ENCODE measurements at places on chromosomes 4 and X.
A peak's percentile ranks its signal among the peaks of the same experiment; 100 is the strongest.

GRCh38 chr4:139901531-139902320, 236.1 kb downstream of the MGST2 start:
- peaks cover 35% of the 10 kb centered on the region for H3K4me1 ChIP-seq
- H3K36me3 ChIP-seq, result peaks cover 16% of the 10 kb centered on the region
- H3K27ac ChIP-seq, result peak overlapping the region; percentile 86
- no peak for DNase-seq
- H3K4me3 ChIP-seq, result no peak overlapping the region

- H3K36me3 ChIP-seq, result peaks cover 1% of the 10 kb centered on the region
- H3K4me3 ChIP-seq, result no peak overlapping the region
- no peak for DNase-seq
- H3K4me1 ChIP-seq, result peaks cover 28% of the 10 kb centered on the region
- H3K27ac ChIP-seq, result no peak overlapping the region
These were observed 38.7 kb downstream of the COL25A1 start for GRCh38 chr4:109263721-109264120.

GRCh38 chr4:85909851-85910250, 434.9 kb downstream of the ARHGAP24 start:
- H3K27me3 ChIP-seq, result no peaks in the 10 kb centered on the region
- peak overlapping the region; percentile 30 for H3K27ac ChIP-seq
- H3K4me1 ChIP-seq, result peaks cover 12% of the 10 kb centered on the region
- no peaks in the 10 kb centered on the region for H3K36me3 ChIP-seq

- no peak for DNase-seq
- H3K4me3 ChIP-seq, result no peak overlapping the region
- no peaks in the 10 kb centered on the region for H3K36me3 ChIP-seq
- H3K4me1 ChIP-seq, result no peaks in the 10 kb centered on the region
These were observed 227.7 kb downstream of the DLG3 start for GRCh38 chrX:70672326-70672725.

DNA sequence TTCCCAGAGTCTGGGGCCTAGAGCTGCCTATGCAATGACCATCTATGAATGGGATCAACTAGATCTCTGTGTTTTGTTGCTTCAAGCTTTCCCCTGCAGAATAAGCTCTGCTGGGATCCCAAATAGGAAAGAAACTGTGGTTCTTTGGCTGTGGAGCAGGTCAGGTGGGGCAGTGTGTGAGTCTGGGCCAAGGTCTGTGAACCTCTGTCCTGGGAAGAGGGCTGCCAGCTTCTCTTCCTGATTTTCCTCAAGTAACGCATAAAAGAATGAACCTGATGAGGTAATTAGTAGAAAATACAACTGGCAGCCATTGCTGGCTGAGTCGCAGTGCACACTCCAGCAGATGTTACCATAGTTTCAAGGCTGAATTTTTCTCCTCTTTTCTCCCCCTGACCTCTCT, 4.6 kb upstream of the PIN4 start:
- no peak overlapping the region for H3K27ac ChIP-seq
- no peak for DNase-seq
- peaks cover 2% of the 10 kb centered on the region for H3K27me3 ChIP-seq
- H3K36me3 ChIP-seq, result no peaks in the 10 kb centered on the region
- H3K4me3 ChIP-seq, result no peak overlapping the region
